Activated T-cell treated with anti-CD3 and anti-CD28 coated beads, Interleukin-2, amount 50 U/mL, for 48 hours (primary cell): ENCODE measurements at places on chromosomes 5 and 9.
A peak's percentile ranks its signal among the peaks of the same experiment; 100 is the strongest.

- no peak for DNase-seq
Observed at GRCh38 chr9:97831843-97832636, 21.0 kb upstream of the FOXE1 start.

DNA sequence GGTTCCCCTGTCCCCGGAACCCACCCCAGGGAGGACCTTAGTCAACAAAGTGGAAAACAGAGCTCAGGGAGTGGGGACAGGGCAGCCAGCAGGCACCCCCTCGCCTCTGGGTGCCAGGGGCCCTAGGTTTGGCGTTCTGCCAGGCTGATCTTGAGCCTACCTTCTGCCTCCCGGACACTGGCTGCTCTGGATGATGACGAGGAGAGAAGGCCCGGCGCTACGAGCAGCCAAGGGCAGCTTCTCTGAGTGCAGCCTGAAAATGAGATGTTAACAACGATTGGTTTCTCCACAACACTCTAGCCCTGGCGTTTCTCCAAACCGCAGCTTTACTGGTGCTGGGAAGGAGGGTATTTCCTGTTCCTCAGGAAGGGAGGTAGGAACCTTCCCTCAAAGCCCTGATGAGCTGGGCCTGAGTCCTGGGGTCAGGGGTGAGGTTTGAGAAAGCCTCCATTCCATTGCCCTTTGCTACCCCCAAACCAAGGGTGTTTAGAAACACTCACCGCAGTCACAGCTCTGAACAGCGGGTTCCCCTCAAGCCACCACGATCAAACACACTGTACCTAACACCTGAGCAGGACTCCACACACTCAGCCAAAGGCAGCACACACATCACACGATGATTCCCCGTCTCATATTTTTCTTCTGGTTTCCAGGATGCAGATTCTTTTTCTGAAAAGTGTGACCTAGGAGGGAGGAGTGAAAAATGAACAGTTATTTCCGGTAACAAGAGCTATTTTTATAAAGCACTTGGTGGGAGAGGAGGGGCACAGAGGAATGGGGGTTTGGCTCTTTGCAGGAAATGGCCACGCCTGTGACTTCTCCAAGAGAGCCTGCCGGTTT, at the start of gene STING1:
Gene STING1 (minus strand): TSS at position 709 of the 840 bp plus-strand sequence. CDS start 1,054 bp downstream, outside the sequence.
- peak; percentile 76 for DNase-seq

DNA sequence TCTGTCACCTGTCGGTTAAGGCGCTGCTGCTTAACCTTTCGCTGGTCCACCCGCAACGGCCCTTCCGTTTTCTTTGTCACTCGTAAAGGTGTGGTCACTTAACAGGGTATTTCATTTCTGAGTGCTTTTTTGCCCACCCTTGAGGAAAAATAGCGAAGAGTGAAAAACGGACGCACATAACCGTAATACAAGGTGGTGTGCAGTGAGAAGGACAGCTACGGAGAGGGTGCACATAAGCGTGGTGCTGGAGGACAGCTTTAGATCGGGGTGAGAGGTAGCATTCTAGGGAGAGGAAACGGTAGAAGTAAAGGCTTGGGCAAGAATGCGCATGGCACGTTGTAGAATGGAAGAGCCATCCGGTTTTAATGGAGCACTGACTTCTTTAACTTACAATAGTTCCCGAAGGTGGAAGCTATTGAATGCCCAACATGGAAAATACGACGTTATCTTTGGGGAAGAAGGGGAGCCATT, 761 bp downstream of the CCT5 start:
- DNase-seq, result no peak

- DNase-seq, result no peak
Observed at GRCh38 chr5:135207866-135208265, 173.8 kb upstream of the PITX1 start.

DNA sequence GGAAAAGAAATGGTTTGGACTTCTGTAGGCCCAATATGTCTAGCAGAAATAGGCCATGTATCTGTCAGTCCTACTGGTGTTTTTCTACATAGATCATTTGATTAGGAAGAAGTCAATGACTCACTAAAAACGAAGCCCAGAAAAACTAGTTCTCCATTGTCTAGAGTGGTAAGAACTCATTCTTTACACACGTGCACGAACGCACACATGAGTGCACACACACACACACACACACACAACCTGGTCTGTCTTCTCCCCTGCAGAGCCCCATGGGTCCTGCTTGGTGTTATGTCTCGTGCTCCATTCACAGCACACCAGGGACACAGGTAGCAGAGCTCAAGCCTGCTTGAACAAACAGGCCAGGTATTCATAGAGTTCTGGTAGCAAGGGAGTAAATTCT, 14.9 kb upstream of the FCN1 start:
- DNase-seq, result no peak

GRCh38 chr9:106307670-106308069, 555.3 kb upstream of the ZNF462 start:
- no peak for DNase-seq

- DNase-seq, result no peak
Observed at GRCh38 chr5:171323806-171324632, 15.0 kb downstream of the TLX3 start.

GRCh38 chr5:161410640-161411039, 135.9 kb downstream of the GABRB2 start:
- no peak for DNase-seq

DNA sequence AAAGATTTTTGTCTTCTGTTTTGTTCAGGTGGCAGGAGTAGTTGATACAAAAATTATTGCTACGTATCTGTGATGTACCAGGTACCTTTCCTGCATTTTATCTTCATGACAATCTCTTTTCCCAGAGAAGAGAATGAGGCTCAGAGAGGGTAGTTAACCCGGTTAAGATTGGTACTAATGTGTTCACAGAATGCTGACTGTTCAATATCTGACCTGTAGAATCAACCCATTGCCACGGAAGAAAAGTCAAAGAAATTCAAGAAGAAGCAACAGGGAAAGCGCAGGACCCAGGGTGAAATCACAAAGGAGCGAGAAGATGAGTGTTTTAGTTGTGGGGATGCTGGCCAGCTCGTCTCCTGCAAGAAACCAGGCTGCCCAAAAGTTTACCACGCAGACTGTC, 11.8 kb downstream of the RAB24 start:
- DNase-seq, result no peak

GRCh38 chr5:113227798-113228197, 207.0 kb downstream of the TSSK1B start:
- no peak for DNase-seq

DNA sequence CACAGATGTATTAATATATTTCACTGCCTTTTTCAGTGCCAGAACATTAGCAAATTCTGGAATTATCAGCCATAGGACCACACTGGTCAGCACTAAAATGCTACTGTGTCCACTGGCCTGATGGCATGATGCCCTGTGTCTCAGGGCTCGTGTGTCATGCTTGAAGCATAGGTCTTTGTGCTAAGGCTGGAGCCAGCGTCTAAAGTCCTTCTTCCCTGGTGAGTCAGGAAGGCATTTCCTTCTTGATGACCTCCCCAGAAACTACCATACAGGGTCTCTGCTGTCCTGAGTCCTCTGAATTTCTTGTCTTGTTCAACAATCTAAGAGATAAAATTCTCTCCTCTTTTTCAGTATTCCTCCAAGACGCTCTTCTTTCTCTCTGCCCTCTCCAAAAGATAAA, 489.9 kb downstream of the PSAT1 start:
- no peak for DNase-seq

GRCh38 chr5:88979726-88980125, 96.7 kb upstream of the MEF2C start:
- no peak for DNase-seq

- no peak for DNase-seq
Observed at GRCh38 chr5:8598356-8598755, 729.4 kb downstream of the MTRR start.

GRCh38 chr5:67765697-67766096, 449.9 kb upstream of the PIK3R1 start:
- no peak for DNase-seq

GRCh38 chr9:70012569-70012968, 31.1 kb upstream of the MAMDC2 start:
- DNase-seq, result no peak

- DNase-seq, result peak; percentile 72
Observed at GRCh38 chr9:27888661-27889295, 315.5 kb upstream of the C9orf72 start.

DNA sequence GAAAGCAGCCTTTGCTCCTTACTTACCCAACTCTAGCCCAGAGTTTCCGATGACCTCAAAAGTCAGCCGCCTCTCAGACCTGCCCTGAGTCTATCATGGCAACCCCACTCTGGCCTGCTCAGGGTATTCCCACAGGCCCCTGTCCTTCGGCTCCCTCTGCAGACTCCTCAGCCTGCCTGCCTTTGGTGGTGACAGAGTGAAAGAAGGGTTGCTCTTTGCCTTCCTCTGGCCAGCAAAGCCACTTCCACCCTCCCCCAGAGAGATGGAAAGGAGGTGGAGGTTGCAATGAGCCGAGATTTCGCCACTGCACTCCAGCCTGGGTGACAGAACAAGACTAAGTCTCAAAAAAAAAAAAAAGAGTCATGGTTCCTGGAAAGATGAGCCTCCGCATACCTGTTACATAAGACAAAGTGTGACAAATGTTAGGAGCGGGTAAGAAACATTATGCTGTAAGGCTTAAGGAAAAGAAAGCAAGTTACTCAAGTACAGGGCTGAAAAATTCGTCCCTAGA, 2.3 kb upstream of the SMIM33 start:
- DNase-seq, result peak; percentile 45

DNA sequence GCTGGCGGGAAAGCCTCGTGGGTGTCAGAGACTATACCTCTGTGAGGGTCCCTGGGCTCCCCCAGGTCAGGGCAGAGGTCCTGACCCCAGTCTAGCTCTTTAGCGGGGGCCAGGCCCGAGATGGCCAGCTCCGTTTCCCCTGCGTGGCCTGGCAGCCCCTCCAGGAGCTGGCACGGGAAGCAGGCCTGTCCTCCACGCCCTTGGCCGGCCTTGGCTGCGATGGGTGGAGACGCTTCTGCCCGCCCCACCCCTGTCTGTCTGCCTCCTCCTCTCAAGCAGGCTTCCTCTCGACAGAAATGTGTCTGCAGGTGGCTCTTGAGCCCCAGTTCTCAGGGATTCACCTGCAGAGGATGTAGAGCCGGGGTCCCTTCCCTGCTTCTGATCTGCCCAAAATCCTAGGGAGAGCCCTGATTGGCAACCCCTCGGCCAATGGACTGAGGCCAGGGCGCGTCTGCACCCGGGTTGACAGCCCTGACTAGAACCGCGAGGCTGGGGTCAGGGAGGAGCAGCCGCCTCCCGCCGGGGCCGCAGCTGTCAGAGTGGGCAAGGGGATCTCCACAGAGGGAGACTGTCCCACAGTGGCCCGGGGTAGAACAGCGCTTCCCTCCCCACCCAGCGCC, 2.6 kb upstream of the GRIN1 start:
- DNase-seq, result no peak

GRCh38 chr5:172303162-172303561, 19.6 kb upstream of the UBTD2 start:
- no peak for DNase-seq

DNA sequence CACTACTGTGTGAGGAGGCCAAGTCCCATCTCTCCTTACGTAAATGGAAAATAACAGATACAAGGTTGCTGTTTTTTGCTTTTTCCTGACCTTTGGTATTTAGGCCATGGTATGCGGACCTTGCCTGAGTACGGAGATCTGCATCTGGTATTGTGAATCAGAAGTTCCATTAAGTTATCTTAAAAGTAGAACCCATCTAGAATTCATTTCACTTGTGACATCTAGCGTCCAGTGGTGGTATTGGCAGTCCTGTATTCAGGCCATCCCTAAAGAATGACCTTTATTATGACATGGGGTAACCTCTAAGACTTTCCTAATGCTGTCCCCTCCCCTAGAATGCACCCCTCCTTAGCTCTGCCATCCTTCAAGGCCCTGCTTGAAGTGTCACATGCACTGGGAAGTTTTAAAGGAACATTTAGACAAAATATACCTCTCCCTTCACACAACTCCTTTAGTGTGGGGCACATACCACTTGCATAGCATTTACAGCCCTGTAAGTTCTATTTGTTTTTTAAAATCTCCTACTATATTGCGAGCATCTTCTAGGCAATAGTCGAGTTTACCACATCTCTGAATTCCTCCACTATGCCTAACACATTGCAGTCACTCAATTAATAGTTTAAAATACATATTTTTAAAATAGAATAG, 1.9 kb upstream of the SPDL1 start:
- peak; percentile 71 for DNase-seq

DNA sequence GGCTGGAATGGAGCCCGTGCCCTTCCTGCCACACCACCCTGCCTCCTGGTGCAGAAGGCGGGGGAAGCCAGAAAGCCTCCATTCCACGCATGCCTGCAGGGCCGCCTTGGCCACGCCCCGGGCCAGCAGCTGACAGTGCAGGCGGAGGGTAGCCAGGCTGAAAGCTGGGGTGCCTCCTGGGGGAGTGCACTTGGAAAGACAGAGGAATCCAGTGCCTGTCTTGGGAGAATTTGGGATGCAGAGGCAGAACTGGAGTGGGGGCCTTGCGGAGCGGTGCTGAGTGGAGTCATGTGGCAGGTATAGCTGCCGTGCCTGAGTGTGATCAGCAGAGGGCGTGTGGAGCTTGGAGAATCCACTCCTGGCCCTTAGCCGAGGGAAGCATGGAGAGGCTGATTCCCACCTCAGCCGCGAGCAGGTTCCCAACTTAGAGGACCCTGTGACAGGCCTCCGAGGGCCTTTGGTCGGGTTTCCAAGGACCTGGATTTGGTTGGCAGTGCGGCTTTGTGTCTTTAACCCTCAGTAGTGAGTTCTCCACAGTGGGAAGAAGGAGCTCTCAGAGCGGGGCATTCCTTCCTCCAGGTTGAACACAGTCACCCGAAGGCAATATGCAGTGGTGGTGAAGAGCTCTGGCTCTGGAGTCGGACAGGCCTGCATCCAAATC, 9.1 kb upstream of the URM1 start:
- DNase-seq, result peak; percentile 82

DNA sequence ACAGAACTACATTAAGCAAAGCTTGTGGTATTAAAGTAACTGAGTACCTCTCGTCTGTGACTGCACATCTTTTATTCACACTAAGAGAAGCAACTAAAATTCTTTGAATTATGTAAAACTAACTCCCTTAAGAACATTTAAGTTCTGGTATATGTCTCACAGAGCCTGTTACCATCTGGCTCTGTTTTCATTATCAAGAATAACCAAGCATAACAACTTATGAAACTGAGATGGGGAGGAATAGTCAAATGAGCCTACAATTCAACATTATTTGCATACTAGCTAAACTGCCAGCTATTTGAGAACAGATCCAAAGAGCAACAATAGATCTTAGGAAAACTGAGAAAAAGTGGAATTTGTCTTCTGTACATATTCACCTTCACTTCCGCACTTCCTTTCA, 25.3 kb upstream of the ISOC1 start:
- DNase-seq, result no peak
